NCI-H1105 (cell line): ENCODE measurements at places on chromosomes 2 and 18.

DNA sequence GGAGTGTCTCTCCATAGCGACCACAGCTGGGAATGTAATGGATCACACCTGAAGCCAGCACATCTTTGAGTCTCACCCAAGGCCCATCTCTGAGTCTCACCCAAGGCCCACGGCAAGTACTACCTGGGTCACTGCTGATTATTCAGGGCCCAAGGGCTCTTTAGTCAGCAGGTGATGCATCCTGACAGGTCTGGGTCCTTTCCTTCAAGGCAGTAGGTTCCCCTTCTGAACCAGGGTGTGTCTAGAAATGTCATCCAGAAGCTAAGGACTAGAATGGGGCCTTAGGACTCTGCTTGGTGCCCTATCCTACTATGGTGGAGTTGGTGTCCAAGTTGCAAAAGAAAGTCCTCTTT, 248.1 kb downstream of the ZNF385B start:
- no peak for DNase-seq

- no peak for DNase-seq
Observed at GRCh38 chr2:226031647-226032501, 632.4 kb downstream of the NYAP2 start.

- DNase-seq = no peak
Observed at GRCh38 chr2:58532641-58533040, 291.5 kb upstream of the FANCL start.

GRCh38 chr18:63373161-63373560, 6.2 kb upstream of the KDSR start:
- DNase-seq = no peak

GRCh38 chr2:29616569-29616968, 304.8 kb downstream of the ALK start:
- DNase-seq = no peak

DNA sequence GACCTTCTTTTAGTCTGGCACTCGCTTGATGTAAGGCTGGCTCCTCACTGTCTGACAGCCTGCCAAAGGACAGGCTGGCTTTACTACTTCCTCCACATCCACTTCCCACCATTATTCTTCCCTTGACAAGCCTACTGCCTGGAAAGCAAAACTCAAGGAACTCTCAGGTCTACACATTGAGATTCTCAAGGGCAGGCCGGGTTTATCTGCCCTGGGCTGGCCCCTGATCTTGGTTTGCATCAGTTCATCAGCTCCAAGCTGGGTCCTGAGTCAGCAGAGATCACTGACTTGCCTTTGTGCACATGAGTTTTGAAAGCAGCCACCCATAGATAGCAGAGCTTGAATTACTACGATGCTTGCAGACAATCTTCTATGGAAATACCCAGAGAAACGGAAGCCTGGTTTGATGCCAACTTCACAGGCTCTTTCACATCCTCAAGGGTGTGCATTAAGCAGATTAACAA, 53.9 kb downstream of the KCTD18 start:
- no peak for DNase-seq

GRCh38 chr2:173099271-173099670, 23.6 kb downstream of the MAP3K20 start:
- no peak for DNase-seq

DNA sequence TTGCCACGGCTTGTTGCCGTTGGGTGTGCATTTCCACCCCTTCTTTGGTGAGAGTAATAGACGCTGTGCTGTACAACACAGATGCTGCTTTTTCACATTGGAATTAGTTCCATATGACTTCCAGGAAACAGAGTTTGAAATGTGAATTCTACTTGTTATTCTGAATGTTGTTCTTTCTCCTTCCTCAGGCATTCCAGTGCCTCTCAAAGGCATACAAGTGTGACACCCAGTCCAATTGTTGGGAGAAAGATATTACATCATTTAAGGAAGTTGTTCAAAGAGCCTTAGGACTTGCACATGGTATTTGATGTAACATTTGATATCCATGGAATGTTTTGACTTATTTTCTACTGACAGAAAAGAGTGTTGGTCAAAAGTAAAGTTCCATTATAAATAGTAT, 134.4 kb upstream of the LTBP1 start:
- DNase-seq = no peak

DNA sequence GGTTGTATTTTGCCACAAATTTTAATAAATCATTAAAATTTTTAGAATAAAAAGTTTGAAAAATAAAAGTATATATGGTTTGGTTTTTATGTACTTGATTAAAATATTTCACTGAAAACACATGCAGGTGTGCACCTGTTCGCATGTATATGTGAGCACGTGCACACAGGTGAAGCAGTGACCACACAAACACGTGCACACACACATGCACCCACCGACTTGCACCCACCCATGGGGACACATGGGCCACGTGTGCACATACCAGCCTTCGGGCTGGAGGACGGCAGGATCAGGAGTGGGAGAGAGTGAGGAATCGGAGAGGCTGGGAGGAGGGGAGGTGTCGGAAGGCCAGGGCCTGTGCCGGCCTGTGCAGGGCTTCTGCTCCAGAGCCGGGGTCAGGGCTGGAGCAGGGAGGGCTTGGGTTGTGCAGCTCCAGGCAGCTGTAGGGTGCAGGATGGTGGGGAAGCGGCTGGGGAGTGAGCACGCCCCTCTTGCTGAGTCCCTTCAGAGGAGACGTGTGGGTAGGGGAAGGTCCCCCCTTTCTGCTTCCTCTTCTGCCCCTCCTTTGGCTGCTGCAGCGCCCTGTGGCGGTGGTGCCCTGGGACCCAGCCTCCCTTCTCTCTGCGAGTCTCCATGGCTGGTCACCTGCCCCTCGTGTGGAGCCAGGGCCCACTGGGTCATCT, 106.9 kb upstream of the HDAC4 start:
- DNase-seq = no peak

- no peak for DNase-seq
Observed at GRCh38 chr18:12021077-12021476, 39.8 kb downstream of the IMPA2 start.

DNA sequence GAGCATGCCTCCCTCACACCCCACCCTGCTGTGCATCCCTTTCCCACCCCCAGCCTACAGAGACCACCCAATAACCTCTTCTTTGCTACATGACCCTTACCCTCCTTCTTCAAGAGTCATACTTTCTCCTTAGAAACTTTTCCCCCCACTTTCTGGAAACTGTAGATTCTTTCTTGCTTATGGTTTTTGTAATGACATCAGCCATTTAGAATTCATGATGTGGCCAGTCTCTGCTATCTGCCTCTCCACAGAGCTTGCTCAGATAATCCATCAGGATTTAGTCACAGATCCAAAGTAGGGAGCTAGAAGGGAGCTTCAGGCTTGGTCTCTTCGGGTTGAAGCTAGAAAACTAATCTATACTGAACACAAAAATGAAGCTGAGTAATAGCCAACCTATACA, 36.5 kb downstream of the GALM start:
- DNase-seq = no peak

- DNase-seq = no peak
Observed at GRCh38 chr2:109282360-109282759, 153.4 kb downstream of the SH3RF3 start.

GRCh38 chr2:30113617-30114293, 33.1 kb upstream of the YPEL5 start:
- DNase-seq = no peak

GRCh38 chr2:149924549-149925213, 337.1 kb upstream of the MMADHC start:
- DNase-seq = no peak

DNA sequence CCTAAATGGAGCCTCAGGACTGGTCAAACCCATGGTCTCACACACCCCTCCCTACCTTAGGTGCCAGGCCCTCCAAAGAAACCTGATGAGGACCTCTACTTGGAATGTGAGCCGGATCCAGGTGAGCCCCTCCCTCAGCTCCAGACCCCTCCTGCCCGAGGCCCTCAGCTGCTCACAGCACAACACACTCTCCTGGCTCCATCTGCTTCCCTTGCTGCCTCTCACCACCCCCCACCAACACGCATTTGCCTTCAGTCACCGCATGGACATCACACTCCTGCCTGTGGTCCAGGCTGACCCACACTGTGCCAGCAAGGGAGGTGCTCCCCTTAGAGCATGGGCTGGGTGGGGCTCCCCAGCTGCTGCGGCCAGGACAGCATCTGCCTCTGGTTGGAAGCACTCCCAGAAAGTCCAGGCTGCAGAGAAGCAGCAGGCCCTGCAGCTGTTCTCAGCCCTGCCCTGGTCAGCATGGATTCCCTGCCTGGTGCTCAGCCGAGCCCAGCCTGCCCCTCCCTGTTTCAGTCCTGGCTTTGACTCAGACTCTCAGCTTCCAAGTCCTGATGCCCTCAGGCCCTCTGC, 15.1 kb downstream of the SH2D6 start:
- DNase-seq = no peak
